Pancreas (tissue), 10 donors: ENCODE measurements at places on chromosomes 3 and 15. TPM values are rescaled to one million over a fixed set of nuclear protein-coding genes. Genes with fewer than 3 reads are reported as not detected.
A peak's percentile ranks its signal among the peaks of the same experiment; 100 is the strongest.

IQCH gene
- total RNA-seq = 0.76 TPM

DNA sequence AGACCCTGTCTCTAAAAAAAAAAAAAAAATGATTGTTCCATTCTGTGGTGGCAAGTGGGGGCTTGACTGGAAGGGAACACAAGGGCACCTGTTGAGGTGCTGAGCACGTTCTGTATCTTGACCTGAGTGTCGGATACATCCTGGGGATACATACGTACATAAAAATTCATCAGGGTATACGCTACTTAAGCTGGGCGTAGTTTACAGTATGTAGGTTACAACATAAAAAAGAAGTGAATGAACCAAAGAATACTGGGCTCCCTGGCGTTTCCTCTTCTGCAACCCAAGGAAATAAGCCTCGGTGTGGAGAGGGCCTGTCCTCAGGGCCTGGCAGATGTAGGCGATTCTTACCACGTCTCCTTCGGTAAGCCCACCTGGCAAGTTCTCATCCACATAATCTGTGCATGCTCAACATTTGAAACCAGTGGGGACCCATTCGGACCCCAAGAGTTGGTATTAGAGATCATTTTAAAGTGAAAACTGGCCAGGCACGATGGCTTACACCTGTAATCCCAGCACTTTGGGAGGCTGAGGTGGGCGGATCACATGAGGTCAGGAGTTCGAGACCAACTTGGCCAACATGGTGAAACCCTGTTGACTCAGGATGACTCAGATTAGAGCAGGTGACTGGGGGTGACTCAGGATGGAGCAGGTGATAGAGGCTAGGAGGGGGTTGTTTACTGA, 5.1 kb upstream of the MUC20 start:
- DNase-seq = peak; percentile 60

DNA sequence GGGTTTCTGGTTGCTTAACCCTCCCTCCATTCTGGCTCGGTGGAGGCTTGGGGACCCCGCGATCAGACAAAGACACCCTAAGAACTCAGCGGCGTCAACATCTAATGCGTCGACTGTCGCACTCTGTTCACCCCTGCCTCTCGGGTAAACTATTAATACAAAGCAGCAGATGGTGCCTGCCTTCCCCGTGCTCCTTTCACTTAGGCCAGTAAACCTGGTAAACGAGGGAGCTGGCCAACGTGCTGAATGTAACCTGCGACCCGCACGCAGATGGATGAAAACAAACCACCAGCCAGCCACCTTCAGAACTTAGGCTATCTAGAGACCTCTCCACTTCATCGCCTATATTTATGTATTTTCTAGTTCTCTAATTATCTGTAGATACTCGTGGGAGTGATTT, 848 bp upstream of the CADPS start:
- peak; percentile 56 for DNase-seq

DNA sequence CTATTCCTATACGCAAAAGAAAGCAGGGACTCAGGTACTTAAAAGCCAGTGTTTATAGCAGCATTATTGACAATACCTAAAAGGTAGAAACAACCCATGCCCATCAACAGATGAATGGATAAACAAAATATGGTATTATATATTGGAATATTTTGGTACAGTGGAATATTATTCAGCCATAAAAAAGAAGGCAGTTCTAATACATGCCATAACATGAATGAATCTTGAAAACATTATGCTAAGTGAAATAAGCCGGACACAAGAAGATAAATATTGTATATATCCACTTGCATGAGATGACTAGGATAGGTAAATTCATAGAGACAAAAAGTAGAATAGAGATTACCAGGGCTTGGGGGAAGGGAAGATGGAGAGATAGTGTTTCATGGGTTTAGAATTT, 9.2 kb downstream of the FNDC3B start:
- DNase-seq = no peak

GRCh38 chr15:101307048-101307896, 12.2 kb upstream of the SNRPA1 start:
- no peak for DNase-seq

OIP5 gene
- total RNA-seq = 0.32 TPM

DNA sequence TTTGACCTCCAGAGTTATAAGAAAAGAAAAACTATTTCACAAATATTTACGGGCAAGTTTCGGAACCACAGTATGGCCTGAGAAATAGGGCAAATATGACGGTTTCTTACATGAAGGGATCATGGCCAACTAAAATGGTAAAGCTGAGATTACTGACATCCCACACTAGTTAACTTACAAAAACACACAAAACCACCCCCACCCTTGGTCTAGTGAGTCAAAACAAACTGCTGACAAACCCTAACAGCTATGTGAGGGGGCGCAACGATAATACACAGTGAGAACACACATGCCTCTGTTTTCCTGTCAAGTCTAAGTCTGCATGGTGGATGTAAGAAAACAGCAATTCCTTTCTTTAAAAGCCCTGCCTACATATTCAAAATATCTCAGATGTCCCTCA, 32.3 kb downstream of the CBLB start:
- no peak for DNase-seq

INTS14 gene
- 14.7 TPM for total RNA-seq

DNA sequence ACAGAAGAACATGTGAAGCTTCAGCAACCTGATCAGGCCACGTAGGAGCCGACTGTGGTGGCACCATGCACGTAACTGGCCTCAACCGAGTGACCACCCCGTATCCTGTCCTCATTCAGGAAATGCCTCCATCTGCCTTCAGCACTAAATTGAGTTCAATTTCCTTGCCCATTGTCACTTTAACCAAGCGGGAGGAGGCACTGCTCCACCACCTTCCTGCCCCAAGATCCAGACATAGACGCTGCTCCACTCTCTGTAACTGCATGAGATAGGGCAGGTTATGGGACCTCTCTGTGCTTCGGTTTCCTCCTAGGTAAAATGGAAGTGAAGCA, 80.1 kb upstream of the POMGNT2 start:
- no peak for DNase-seq

FBXW12 gene
- total RNA-seq = 7.1 TPM

C3orf49 gene
- not detected for total RNA-seq

DNA sequence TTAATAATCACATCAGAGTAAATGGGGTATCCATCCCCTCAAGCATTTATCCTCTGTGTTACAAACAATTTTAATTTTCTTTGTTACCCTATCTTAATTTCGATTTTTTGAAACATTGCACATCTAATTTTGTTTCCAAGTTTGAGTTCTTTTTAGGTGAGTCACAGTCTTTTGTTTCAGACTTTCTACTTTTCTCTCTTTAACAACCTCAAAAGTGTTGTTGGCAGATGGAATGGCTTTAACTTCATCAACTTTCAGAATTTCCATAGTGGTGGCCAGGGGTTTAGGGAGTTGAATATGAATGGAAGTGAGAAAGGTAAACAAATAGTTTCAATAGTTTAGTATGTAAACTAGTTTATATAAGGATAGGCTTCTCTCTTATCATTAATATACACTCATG, 223.0 kb upstream of the MLF1 start:
- DNase-seq = no peak

GRCh38 chr15:94130504-94130903, 100.9 kb upstream of the MCTP2 start:
- DNase-seq = no peak

GRCh38 chr3:162377608-162378007, 881.0 kb downstream of the OTOL1 start:
- no peak for DNase-seq

DNA sequence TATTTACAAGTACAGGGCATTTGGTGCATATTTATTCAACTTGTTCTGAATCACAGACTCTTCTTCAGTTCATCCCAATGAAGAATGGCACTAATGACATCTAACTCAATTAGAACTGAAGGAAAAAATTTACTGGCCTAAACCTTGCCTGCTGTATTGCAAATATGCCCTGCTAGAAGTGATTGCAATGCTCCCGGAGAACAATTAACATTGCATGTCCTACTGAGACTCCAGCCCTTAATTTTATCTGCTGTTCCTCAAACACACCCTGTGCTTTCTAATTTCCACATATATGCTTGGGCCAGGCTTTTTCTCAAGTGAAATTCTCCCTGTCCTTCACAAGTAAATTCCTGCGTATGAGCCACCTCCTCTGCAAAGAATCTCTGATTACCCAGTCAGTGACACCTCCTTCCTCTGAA, 8.3 kb downstream of the ACKR4 start:
- no peak for DNase-seq

DNA sequence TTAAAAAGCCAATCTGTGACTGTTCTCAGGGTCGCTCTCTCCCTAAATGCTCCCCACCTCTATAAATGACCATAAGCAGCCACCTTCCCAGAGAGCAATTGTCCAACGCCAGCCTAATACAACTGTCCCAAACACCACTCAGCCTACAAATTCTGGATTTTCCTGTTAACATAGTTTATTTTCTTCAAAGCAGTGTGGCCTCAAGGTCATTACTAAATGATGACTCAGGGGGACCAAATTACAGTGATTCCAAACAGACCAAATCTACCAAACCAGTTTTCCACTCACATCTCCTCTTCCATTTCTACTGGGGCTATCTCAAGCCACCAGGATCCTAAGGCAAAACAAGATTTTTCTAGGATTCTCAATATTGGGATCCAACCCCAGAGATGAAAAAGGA, 22.5 kb downstream of the HEXA start:
- no peak for DNase-seq

DNA sequence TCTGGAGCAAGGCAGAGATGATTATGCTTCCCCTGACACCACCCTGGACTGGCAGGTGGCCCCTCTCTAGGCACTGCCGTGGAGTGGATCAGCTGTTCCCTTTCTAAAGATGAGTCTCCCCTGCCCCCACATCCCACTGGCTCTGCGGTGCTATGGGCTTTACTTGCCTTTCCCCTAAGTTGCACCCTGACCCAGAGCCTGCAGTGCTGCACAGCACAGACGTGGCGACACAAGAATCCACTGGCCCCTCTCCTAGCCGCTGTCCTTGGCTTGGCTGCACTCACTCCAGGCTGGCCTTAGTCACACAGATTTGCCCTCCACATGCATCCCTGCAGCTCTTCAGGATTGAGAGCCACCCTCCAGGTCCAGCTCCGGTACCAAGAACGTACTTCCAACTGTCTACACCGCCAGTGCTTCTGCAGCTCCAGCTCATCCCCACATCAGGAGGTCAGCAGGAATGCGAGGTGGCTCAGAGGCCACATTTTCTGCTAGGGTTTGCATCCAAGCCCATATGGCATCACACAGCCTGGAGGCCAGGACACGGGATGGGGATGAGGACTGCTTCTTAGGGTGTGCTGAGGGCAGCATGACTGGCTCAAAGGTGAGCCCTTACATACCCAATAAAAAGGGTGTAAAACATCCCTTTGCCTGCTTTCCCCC, 82.4 kb upstream of the RASGRF1 start:
- DNase-seq = no peak

NRROS gene
- total RNA-seq = 1.8 TPM

GRCh38 chr15:41486286-41486685, 7.4 kb upstream of the ITPKA start:
- no peak for DNase-seq

PCLAF gene
- 2.1 TPM for total RNA-seq

CAND2 gene
- 2.6 TPM for total RNA-seq

- no peak for DNase-seq
These were observed 60.5 kb downstream of the CERS3 start for GRCh38 chr15:100468285-100468684.

DNA sequence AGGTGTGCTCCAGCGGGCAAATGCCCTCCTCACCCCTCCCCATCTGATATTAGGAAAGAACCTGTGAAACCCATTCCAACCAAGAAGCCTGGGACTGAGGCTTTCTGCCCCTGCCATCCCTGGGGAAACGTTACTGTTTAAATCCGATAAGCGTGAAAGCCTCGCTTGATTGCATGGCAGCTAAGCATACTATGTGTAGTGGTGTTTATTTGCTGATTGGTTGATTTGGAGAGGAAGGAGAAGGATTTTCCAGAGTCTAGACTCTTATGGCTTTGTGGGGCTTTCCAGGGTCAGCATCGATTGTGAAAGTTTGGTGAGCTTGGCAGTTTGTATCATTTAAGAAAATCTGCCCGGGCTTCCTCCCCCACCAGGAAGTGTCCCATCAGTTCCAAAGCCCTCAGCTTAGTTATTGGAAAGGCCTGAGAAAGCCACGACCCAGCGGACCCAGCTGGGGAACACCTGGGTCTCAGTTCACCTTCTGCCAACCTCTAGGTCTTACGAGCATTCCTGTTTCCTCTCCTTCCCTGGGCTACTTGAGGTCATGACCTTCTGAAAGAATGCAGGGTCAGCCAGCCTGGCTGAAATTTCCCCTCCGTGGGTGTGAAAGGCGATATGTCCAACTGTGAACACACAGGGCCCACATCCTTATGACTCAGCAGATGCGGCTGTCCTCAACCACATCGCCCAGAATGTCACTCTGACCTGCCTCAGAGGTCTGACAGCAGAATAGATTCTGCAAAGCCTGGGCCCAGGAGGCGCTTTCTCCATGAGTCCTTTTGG, 62.8 kb upstream of the HERC1 start:
- DNase-seq = no peak

IGSF10 gene
- total RNA-seq = 0.39 TPM

DNA sequence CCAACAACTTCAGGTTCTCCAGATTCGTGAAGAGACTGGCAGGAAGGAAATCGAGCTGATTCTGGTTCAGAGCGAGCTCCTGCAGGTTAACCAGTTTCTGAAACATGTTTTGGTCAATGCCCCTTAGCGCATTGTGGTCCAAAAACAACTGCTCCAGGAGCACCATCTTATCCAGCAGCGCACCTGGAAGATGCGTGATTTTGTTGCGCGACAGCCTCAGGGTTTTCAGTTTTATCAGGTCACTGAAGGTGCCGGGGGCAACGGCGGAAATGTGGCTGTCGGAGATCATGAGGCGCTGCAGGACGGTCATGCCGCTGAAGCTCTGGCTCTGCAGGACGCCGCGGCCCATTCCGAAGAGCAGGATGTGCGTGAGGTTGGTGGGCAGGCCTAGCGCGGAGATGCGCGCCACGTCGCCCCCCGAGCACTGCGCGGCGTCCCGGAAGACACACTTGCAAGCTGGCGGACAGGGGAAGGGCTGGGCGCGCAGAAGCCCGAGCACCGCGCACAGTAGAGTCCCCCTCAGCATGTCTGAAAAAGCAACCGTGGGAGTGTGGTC, 1.2 kb downstream of the GP5 start:
- no peak for DNase-seq

DNA sequence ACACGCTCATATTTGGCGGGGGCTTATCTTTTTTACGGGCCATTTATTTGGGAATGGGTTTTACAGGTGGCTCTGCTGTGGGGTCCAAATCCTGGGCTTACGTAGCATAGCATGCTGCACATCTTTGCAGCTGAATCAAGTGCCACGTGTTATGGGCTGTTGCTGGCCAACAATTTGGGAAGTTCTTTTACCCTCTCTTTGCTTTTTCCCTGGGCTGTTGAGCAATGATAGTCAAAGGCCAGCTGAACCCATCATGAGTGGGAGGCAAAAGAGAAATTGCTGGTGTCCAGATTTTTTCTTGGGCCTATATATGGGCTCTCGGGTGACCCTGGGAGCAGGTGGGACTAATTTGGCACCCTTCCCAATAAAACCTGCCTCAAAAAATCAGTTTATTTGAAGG, 209.3 kb upstream of the SATB1 start:
- no peak for DNase-seq

- DNase-seq = no peak
These were observed 29.6 kb downstream of the DCLK3 start for GRCh38 chr3:36734742-36735141.
